HFFc6 (cell line): ENCODE measurements at places on chromosomes 16 and 17. TPM values are rescaled to one million over a fixed set of nuclear protein-coding genes. Genes with fewer than 3 reads are reported as not detected.
A peak's percentile ranks its signal among the peaks of the same experiment; 100 is the strongest.

The YWHAE gene
- 713 to 861 TPM (median 818 TPM) in 3 replicates for total RNA-seq

GRCh38 chr17:72518753-72519597 lies 398.2 kb downstream of the SOX9 start:
- H3K4me1 ChIP-seq = peaks cover 13% of the 10 kb centered on the region
- H3K27ac ChIP-seq = no peak overlapping the region
- no peak for DNase-seq
- H3K4me3 ChIP-seq = no peak overlapping the region
- H3K36me3 ChIP-seq = no peaks in the 10 kb centered on the region
- no peaks in the 10 kb centered on the region; the same call in 1 of the 2 replicates for H3K27me3 ChIP-seq

DNA sequence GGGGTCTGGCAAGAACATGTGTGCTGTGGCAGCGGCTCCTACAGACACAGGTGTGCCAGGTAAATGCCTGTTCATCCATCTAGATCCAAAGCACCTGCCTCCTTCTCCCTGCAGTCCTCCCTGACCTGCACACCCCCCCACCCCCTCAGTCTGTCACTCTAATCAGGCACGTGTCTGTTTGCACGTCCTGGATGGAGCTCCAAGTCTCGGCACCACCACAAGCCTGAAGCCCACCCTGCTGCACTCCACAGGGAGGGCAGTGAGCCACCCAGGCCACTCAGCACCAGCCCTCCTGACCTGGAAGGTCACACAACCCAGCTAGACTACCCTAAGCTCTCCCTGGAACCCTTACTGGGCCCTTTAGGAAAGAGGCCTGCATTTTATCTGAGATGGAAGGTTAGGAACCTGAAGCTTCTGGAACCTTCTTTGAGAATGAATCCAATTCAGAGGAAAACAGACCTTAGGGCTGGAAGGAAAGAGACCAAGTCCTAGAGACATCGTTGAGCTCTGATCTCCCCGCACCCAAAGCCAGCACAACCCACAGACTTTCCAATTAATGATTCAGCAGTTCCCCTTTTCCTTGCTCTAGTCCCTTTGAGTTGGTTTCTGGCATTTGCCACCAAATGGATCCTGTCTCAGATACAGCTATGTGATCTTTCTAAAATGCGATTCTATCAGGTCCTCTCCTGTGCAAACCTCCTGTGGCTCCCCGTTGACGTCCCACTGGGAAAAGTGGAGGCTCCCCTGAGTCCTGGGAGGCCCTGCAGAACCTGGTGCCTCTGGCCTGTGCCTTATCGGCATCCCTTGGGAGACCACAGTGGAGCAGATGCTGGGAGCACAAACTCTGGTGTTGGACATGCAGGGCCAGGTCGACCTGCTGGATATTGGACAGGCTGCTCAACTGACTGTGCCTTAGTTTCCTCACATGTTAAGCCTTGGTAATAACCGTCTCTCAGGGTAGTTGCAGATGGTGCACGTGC lies 67.9 kb downstream of the PRMT7 start:
- H3K4me3 ChIP-seq = no peak overlapping the region
- H3K36me3 ChIP-seq = no peaks in the 10 kb centered on the region
- DNase-seq = no peak
- H3K27me3 ChIP-seq = peaks cover 36% of the 10 kb centered on the region
- H3K4me1 ChIP-seq = no peaks in the 10 kb centered on the region

The SPAG7 gene
- total RNA-seq = 55.0 to 60.1 TPM (median 59.4 TPM) in 3 replicates

- H3K36me3 ChIP-seq = peaks cover 65% of the 10 kb centered on the region
- no peak for DNase-seq
Observed at GRCh38 chr16:9112166-9112843, 20.9 kb downstream of the HAPSTR1 start.

DNA sequence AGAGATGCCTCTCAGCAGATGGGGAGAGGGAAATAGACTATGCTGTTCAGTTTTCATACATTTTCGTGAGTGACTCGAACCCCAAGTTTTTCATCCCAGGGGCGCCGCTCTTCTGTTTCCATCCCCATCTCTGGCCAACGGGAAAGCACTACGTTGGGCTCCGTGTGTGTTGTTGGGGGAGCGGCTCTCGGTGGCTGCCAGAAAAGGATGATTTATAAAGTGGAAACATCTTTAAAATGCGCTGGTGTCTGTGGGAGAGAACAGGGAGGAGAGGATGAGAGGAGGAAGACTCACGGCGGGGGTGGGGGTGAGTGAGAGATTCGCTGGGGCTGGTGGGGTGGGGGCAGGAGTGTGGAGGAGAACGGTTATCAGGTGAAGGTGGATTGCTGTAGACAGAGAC lies 5.8 kb downstream of the TBX4 start:
- H3K27ac ChIP-seq = no peak overlapping the region
- DNase-seq = no peak
- H3K27me3 ChIP-seq = peaks cover 80% of the 10 kb centered on the region
- peaks cover 22% of the 10 kb centered on the region for H3K36me3 ChIP-seq

GRCh38 chr16:4557973-4558372 lies 1.8 kb downstream of the C16orf96 start:
- no peaks in the 10 kb centered on the region for H3K4me1 ChIP-seq
- no peak overlapping the region for H3K27ac ChIP-seq
- peaks cover 46% of the 10 kb centered on the region for H3K27me3 ChIP-seq
- H3K36me3 ChIP-seq = no peaks in the 10 kb centered on the region

DNA sequence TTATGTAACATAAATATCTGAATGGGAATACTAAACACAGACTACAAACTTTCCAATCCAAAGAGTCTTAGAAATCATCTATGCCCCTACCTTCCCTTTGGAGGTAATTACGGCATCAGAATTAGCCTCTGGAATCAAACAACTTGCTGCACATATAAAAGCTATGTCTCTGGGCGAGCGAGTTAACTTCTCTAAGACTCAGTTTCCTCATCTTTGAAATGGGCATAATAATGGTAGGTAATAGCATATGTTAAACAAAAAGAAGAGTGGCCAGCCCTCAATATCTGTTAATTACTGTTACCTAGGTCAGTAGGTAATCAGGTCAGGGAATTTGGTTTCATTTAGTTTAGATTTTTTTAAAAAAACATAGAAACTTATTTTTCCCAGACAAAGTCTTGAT lies 153.5 kb downstream of the TOX3 start:
- H3K27ac ChIP-seq = no peak overlapping the region
- H3K27me3 ChIP-seq = no peaks in the 10 kb centered on the region
- no peak overlapping the region for H3K4me3 ChIP-seq
- no peaks in the 10 kb centered on the region for H3K4me1 ChIP-seq
- no peak for DNase-seq
- no peaks in the 10 kb centered on the region for H3K36me3 ChIP-seq

DNA sequence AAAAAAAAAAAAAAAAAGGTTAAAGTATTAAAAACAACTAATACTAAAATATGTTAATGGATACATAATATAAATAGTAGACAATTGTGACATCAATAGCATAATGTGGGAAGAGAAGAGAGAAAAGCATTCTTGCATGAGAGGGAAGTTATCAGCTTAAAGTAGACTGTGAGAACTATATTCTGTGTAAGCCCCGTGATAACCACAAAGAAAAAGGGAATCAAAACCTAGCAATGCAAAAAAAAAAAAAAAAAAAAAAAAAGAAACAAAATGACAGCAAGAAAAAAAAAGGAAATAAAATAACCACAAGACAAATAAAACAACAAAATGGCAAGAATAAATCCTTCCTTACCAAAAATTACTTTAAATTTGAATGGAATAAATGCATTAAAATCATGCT lies 39.8 kb upstream of the MYLK3 start:
- no peak overlapping the region for H3K27ac ChIP-seq
- peaks cover 27% of the 10 kb centered on the region for H3K4me1 ChIP-seq
- peaks cover 7% of the 10 kb centered on the region for H3K27me3 ChIP-seq
- peaks cover 24% of the 10 kb centered on the region for H3K36me3 ChIP-seq
- DNase-seq = no peak

The CD300LG gene
- total RNA-seq = not detected in 3 replicates

The CLEC3A gene
- not detected in 3 replicates for total RNA-seq

The TERB1 gene
- not detected in 3 replicates for total RNA-seq

The KRTAP3-1 gene
- total RNA-seq = 2.5 and 9.3 TPM in 2 replicates

DNA sequence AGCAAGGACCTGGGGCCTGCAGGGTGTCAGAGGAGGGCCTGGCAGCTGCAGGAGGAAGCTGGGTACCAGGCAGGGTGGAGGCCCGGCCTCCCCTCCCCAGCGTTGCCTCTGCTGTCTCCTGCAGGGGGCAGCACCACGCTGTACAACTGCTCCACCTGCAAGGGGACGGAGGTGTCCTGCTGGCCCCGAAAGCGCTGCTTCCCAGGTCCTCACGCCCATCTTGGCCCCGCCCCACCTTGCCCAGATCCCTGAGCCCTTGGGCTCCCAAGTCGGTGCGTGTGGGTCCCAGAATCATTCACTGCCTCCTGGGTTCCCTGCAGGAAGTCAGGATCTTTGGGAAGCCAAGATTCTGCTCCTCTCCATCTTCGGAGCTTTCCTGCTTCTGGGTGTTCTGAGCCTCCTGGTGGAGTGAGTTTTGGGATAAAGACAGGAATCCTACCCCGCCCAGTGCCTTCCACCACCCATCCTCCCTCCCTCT lies 1.2 kb downstream of the TMEM95 start:
- 0 out of 2 replicates have a peak, but pooled peaks cover 2% of the 10 kb centered on the region for H3K27me3 ChIP-seq
- H3K4me3 ChIP-seq = no peak overlapping the region
- peak; percentile 32 for DNase-seq
- no peak overlapping the region for H3K27ac ChIP-seq
- H3K4me1 ChIP-seq = peaks cover 34% of the 10 kb centered on the region
- H3K36me3 ChIP-seq = no peaks in the 10 kb centered on the region

The CMTM3 gene
- 21.8 to 31.9 TPM (median 28.6 TPM) in 3 replicates for total RNA-seq
